Spleen (tissue), 13 donors: ENCODE measurements at places on chromosomes 13 and 19. TPM values are rescaled to one million over a fixed set of nuclear protein-coding genes. Genes with fewer than 3 reads are reported as not detected.
A peak's percentile ranks its signal among the peaks of the same experiment; 100 is the strongest.

DNA sequence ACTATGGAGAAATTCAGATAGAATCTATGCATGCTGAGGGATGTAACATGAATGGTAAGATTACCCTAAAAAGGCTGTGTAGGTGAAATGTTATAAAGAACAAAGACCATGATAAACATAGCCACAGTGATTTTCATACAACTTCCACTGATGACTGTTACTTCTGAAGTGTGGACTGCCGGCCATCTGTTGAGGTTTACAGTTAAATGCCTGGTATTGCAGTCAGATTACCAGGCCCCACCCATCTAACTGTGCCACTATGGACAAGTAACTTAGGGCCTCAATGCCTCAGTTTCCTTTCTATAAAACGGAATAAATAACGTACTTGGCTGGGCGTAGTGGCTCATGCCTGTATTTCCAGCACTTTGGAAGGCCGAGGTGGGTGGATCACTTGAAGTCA lies 395.6 kb downstream of the KLF12 start:
- no peak for DNase-seq

DNA sequence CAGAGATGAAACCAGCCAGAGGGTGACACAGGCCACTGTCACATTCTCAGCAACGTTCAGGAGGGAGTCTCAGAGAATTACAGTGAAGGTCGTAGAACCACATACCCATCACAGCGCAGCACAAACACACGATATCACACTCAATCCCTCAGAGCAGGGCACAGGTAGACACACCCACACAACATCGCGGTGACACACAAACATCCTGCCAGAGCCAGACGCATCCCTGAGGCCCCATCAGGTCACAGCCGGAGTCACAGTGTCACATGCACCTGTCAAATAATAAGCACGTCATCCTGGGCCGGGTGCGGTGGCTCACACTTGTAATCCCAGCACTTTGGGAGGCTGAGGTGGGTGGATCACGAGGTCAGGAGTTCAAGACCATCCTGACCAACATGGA lies 17.5 kb downstream of the ELAVL3 start:
- no peak for DNase-seq

DNA sequence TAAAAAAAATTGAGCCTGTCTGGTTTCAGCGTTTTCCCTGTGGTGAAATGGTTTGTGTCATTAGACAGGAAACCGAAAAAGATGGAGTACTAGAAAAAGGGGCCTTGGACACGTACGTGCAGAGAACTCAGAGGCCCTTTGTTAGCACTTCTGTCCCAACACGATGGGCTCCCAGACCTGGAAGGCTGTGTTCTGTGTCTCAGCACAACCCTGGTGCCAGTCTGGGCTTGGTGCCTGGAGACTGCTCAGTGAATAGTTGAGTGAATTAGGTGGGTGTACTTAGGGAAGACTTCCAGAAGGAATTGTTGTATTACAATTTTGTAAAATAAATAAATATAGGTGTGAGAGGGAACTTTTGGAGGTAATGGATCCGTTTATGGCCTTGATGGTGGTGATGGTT lies 8.7 kb downstream of the ZNF71 start:
- DNase-seq: no peak

- peak; percentile 83 for DNase-seq
Measured at GRCh38 chr19:1038978-1039645, 795 bp upstream of the ABCA7 start.

- DNase-seq: no peak
Measured at GRCh38 chr13:74784959-74785358, 650.8 kb upstream of the KLF12 start.

The LTBP4 gene
- total RNA-seq: 137 TPM

The IRGC gene
- not detected for total RNA-seq

The FCER2 gene
- total RNA-seq: 44.6 TPM

The FGF21 gene
- not detected for total RNA-seq

GRCh38 chr13:46565808-46566750 lies 13.1 kb downstream of the LRCH1 start:
- DNase-seq: no peak

DNA sequence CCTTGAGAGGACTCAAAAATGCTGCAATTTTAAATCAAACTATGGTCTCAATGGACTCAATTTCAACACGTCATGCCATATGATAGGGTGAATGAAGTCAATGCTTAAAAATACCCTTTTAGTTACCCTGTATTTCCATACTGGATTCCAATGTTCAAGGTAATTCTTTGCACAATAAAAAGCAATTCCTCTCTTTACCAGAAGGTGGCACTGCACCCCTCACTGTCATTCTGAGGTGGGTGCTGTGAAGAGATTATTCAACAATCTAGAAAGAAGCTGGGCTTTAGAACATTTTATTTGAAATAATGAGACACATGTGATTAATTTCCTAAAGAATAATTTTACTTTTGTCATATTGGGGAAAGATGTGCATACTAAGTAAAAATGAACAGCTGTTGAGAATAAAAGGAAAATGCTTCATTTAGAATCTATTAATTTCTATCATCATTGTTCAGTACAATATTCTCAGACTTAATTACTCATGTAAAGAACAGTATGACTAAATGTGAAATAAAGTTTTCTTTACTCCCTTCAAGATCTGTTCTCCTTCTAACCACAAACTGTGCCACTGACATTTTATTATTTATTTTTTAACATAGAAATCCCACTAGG lies 789.1 kb downstream of the GPC5 start:
- no peak for DNase-seq

GRCh38 chr19:13256918-13257317 lies 106.7 kb downstream of the IER2 start:
- no peak for DNase-seq

GRCh38 chr19:15782211-15782610 lies 5.2 kb upstream of the OR10H5 start:
- no peak for DNase-seq

DNA sequence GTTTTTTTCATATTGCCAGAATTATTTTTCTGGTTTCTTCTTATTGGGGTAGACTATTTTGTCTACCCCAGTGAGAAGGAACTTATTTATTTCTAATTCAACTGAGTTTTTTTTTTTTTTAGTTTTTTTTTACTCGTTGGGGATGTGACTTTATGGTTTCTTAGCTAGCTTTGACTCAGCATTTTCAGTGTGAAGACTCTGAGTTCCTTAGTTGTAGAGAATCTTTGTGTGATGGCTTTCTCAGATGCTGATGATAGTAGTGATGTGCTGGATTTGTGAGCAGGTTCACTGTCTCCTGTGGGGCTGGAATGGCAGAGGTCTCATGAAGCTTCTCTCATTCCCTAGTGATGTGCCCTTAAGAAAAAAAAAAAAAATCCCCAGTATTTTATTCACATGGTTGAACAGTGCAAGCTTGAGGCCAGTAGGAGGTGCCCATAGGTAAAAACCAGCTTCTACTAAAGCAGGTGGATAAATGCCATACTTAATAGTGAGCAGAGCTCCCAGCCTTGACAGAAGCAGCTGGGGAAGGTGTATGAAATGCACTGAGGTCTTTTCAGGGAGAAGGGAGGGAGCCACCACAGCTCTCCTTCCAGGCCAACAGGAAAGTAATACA lies 106.2 kb upstream of the KLF5 start:
- DNase-seq: no peak

The FREM2 gene
- total RNA-seq: 0.93 TPM

GRCh38 chr13:114106526-114106925 lies 25.9 kb downstream of the RASA3 start:
- DNase-seq: peak; percentile 29

DNA sequence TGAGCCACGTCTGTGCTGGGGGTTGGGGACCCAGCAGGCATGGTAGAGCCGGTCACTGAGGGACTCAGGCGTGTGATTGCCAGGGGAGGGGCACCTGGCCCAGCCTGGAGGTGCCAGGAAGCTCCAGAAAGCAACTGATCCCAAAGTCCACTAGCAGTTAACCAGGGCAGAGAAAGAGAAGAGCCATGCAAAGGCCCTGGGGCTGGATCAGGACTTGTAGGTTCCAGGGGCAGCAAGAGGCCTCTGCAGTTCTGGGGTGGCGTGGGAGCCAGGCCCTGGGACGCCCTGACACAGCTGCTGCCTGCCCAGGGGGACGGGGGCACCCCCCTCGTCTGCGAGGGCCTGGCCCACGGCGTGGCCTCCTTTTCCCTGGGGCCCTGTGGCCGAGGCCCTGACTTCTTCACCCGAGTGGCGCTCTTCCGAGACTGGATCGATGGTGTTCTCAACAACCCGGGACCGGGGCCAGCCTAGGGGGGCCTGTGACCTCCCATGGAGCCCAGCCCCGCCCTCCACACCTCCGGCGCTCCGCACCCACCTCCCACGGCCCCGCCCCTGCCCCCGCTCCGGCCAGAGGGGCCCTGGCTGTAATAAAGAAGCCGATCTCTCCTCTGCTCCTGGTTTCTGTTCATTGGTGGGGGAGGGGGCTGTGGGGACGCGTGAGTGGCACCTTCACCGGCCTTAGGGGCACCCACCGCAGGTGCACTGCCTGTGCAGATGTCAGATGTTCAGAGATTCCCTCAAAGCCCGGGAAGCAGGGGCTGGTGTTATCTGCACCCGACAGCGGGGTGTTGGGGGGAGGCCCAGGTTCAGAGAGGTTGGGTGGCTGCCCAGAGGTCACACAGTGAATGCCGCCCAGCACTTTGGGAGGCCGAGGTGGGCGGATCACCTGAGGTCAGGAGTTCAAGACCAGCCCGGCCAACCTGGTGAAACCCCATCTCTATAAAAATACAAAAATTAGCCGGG lies 4.1 kb downstream of the AZU1 start:
- peak; percentile 41 for DNase-seq

DNA sequence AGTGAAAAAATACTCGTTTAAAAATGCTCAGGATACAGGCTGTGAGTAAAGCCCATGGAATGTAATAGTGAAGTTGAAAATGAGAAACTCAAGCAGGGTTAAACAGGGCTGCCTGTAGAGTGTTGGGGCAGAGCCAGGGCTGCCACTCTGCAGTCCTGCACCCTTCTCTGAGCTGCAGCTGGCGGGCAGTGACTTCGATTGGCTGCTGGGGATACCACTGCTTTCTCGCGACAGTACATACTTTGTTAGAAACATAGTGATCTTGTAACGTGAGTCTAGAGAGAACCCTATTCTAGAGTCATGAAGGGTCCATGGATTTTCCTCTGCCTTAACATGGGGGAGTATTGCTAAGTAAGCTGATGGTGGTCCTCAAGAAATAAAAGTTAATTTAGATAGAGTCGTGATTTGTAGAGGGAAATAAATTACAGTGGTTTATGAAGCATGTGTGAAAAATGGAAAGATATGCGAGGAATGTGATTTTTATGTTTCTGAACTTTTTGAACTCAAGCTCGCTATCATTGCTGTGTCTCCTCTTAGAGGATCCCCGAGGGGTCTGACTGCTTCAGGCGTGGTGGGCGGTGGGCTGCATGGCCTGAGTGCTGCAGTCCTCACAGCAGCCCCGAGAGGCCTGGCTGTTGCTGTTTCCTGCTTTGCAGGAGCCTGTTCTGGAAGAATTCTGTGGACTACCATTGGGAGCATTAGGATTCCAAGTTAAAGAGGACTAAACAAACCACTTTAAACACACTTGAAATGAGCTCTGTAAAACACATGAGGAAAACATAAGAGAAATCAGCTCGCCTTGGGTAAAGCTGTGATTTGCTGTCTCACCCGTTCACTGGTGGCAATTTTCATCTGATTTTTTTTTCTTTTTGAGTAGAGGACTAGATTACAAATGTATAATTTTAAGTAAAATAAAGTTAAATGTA lies 95.7 kb downstream of the ARHGEF7 start:
- no peak for DNase-seq

The UGGT2 gene
- 18.1 TPM for total RNA-seq

DNA sequence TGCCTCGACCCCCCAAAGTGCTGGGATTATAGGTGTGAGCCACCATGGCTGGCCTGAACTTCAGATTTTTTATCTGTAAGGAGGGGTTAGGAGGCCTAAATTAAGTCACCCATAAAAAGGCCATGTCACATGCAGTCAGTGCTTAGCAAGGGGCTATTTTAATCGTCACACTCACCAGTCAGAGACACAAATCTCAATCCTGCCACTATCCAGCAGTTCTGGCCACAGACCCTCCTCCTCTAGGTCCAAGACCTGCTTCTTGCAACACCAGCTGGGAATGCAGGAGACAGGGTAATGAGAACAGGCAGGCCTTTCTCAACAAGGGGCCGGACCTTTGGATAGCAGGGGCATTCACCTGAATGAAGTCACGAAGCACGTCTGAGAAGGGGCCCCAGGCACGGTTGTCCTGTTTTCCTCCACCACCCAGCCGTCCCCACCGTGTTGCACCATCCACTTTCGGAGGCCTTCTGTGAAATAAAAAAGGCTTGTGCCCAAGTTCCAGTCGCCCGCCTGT lies 1.4 kb downstream of the FBXO27 start:
- no peak for DNase-seq

DNA sequence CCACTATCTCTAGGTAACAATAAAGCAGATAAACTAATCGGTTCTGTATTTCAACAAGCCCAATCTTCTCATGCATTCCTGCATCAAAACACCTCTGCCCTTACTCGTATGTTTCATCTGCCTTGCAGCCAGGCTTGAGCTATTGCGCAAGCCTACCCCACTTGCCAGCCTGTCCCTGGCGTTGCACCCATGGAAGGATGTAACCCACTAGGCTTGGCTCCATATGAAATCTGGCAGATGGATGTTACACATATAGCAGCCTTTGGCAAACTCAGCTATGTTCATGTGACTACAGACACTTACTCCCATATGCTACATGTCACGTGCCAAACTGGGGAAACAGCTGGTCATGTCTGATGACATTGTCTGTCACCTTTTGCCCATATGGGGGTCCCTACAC lies 11.9 kb upstream of the ZNF549 start:
- no peak for DNase-seq

- peak; percentile 94 for DNase-seq
Measured at GRCh38 chr19:10543420-10544241, at the start of gene ATG4D. TSS of gene ATG4D (plus strand) at chr19:10543904. CDS start at chr19:10544091, 187 bp downstream.

The ZFP82 gene
- total RNA-seq: 6.6 TPM

- no peak for DNase-seq
Measured at GRCh38 chr19:34320277-34320676, 44.7 kb upstream of the GPI start.

GRCh38 chr19:7554990-7555864 lies 19.7 kb downstream of the PNPLA6 start:
- no peak for DNase-seq

- DNase-seq: no peak
Measured at GRCh38 chr19:34713262-34713637, 20.8 kb upstream of the ZNF181 start.

- DNase-seq: peak; percentile 84
Measured at GRCh38 chr19:3034656-3035541, 5.8 kb upstream of the TLE2 start.

- DNase-seq: no peak
Measured at GRCh38 chr13:47109028-47109427, 212.2 kb upstream of the HTR2A start.

GRCh38 chr13:110129076-110129475 lies 177.9 kb downstream of the COL4A1 start:
- no peak for DNase-seq

The ANKLE1 gene
- 4.5 TPM for total RNA-seq

- DNase-seq: peak; percentile 97
Measured at GRCh38 chr19:46728693-46729339, 11.9 kb upstream of the PRKD2 start.

GRCh38 chr13:50682002-50682401 lies 161.5 kb downstream of the DLEU7 start:
- DNase-seq: no peak
